ENCODE measurements at places on chromosomes 3 and 15. TPM values are rescaled to one million over a fixed set of nuclear protein-coding genes. Genes with fewer than 3 reads are reported as not detected.

DNA sequence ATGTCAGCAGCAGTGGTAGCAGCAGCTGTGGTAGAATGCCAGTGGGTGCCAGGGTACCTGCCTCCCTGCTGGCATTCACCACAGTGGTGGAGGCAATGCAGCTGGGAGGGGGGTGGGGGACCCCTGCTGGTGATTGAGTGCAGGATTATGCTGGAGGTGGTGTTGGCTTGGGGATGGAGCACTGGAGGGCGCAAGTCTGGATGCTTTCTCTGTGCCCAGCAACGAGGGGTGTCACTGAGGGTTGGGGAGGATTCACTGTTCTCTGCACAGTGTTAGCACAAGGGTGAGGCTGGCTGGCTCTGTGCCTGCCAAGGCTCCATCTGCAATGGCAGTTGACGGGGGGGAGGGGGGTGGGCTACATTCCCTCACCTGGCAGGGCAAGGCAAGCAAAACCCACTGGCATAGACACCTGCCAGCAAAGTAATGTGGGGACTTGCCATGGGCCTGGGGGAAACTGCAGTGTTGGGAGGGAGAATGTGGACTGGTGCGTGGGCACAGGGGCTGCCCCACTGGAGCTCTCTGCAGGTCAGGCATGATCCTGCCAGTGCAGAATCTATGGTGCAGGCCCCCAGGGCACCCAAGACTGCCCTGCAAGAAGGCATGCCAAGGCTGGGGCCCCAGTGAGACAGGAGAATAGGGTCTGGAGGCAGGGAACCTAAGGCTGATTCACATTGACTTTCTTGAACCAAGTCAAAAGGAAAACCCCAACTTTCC, 64.3 kb downstream of the MINDY4B start:
- DNase-seq = no peak

DNA sequence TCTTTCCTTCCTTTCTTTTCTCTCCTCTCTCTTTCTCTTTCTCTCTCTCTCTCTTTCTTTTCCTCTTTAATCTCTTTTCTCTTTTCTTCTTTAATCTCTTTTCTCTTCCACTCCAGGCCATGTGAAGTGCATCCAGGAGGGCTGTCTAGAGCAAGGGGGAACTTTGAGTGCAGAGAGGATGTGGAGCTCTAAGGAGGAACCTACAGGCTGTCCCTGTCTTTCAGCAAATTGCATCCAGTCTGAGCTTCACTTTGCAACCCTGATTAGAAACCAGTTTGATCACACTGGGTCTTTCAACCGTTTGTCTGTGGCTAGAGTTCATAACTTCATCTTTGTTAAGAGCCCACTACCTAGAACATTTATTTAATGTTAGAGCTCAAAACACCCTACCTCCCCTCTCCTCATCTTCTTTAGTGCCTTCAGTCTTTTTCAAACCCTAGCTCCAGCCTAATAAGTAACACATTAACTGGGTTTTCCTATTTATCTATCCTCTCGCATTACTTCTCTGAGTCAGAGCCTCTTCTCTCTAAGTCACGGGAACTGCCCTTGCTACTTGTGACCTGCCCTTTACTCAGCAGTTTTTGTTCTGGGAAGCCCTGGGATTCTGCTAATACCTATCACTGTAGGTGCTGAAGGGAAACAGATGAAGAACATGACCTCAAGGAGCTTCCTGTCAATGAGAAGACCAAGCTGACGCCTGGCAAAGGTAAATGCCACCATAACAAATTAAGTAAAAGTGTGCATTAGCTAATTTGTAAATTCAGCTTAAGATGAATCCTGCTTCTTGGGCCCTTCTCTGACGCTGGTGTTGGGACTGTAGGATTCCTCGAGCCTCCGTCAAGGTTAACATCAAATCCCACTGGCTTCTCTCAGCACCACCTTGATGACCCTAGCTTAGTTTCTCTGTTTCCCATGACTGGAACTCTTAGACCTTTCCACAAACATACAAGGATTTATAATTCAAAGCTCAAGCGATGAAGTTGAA, at the start of gene GCNT3:
Gene GCNT3 (plus strand): TSS at position 508 of the 985 bp plus-strand sequence. CDS start 6,456 bp downstream, outside the sequence.
- DNase-seq = no peak

- DNase-seq = peak; percentile 72
Observed at GRCh38 chr3:9769426-9770275, at the start of gene CAMK1. Gene CAMK1, minus strand, starts transcription at chr3:9769947. Its CDS starts 2,198 bp downstream, at chr3:9767749.

- DNase-seq = no peak
Observed at GRCh38 chr3:55662683-55663082, 175.6 kb upstream of the WNT5A start.

- no peak for DNase-seq
Observed at GRCh38 chr15:31248263-31248662, 78.4 kb upstream of the KLF13 start.

DNA sequence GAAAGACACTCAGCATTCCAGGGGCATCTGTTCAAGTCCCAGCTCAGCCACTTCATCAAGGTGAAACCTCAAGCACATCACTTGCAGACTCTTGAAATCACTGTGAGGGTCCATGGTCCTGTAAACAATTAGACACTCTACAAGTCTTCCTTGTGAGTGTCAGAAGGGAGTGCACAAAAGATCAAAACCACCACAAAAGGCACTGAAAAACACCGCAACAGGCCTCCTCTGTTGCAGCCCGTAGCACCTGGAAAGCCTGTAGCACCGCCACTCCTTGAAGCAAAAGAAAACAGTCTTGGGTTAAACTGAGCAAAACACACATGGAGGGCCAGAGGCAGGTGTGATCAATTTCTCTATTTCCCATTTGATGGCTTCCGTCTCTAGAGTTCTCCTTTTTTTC, 63.8 kb upstream of the SNRK start:
- DNase-seq = no peak

GRCh38 chr3:41503998-41504623, 304.8 kb downstream of the CTNNB1 start:
- DNase-seq = no peak

GRCh38 chr3:179811321-179812095, 158.7 kb downstream of the USP13 start:
- DNase-seq = peak; percentile 18

GRCh38 chr3:136819731-136820679, 1.1 kb downstream of the SLC35G2 start:
- no peak for DNase-seq

- no peak for DNase-seq
Observed at GRCh38 chr3:20576228-20576627, 390.2 kb upstream of the SGO1 start.

GRCh38 chr3:1190569-1190968, 97.7 kb downstream of the CNTN6 start:
- DNase-seq = no peak

DNA sequence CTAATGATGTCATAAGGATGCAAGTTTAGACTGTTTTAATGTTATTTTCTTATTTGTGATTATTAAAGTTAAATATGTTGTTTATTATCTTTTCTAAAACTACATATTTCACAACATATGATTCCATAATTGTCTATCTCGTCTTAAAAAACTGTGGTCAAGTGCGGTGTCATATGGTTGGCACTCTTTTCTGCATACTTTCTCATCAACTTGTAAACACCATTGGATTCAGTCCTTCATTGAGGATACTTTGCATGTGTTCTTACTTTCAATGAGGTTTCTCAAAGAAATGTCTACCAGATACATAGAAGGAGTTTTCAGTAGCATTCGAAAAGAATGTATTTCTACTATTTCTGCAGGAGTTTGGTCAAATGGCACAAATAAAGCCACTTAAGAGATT, 22.0 kb upstream of the ALPK3 start:
- DNase-seq = no peak

DNA sequence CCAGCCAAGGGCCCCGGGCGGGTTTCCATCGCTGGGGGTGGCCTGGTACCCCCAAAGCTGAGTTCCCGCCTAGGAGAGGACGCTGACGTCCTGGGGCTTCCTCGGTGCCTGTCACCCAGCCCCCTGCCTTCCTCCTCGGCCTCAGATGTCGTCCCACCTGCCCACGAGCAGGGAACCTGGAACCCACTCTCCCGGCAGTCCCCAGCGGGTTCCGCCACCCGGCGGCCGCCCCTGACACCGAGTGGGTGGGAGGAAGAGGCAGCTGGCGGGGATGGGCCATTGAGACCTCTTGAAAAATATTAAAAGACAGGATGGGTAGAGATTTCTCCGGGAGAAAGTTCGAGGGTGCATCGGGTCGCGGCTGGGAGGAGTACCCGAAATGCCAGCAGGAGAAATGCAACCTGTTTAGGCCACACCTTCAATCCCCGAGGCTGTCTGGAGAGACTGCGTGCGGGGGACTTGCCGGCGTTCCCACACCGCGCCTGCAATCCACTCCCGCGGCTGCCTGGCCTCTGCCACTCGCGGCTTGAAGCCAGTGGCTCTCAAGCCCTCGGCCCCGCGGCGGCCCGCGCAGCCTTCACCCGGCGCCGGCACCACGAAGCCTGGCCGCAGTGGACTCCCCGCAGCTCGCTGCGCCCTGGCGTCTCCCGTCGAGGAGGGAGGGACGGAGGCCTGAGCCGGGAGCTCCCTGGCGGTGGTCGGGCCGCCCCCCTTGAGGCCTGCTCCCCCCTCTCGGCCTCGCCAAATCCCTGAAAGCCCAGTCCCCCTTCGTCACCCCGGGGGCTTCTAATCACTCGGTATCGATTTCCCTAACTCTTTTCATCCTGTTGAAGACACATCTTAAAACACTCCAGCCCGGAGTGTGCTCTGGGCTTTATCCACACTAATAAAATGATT, 8.6 kb upstream of the NR2F2 start:
- DNase-seq = no peak

- DNase-seq = no peak
Observed at GRCh38 chr3:194275291-194275690, 75.8 kb downstream of the CPN2 start.

- no peak for DNase-seq
Observed at GRCh38 chr15:48966595-48967301, 3.0 kb upstream of the SHC4 start.

DNA sequence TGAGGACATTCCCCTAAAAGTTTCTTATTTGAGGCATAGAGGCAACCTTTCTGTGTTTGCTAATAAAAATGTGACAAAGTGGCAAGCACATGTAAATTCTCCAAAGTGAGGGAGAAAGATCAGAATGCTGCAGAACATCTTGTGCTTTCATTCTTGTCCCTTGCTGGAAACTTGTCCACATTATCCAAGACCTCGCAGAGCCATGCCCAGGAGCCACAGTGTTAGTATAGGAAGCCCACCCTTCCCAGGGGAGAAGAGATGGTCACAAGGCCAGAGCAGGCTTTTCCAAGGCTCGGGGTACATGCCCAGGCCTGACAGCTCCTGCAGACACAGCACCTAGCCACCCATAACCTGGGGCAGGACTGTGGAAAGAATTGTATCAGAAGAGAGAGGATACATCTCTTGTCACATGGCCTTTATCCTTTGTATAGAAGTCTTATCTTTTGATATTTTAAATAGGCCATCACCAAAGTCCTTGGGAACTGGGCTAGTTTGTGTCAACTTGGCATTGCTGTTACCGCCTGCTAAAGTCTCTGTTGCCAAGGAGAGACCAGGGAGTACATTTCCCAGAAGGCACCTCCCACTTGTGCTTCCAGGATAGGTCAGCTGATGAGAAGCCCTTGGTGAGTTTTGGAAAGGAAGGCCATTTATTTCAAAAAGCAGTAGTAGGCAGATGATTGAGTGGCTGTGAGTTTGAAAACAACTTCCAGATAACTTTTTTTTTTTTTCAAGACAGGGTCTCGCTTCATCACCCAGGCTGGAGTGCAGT, 10.5 kb downstream of the DLEC1 start:
- no peak for DNase-seq

- DNase-seq = no peak
Observed at GRCh38 chr3:123743121-123743520, 141.0 kb downstream of the MYLK start.

DNA sequence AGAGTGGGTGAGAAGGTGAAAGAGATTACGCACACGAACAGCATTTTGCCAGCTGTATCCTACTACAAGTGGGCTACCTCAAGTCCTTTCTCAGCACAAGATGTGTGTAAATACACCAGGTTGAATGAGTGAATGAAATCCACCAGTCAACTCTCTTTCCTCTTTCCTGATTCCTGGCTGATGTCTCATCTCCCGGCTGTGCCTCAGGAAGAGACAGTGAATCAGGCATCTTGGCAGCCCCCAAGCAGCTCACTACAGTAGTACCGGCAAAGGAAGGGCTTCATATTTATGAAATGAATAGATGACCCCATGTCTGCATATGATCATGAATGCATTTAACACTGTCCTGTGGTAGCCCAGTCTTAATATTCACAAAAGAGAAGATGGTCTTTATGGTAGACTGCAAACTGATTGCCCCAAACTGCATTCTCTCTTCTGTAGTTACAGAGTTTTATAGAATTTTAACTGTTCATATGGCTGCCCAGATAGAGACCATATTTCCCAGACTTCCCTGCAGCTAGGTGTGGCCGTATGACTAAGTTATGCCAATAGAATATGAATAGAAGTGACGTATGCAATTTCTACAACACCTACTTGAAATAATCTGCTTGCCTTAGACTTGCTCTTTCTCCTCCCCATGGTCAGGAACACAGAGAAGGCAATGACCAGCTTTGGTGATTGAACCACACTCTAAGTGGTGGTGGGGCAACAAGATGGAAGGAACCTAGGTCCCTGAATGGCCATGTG, 22.7 kb downstream of the MGLL start:
- DNase-seq = no peak

DNA sequence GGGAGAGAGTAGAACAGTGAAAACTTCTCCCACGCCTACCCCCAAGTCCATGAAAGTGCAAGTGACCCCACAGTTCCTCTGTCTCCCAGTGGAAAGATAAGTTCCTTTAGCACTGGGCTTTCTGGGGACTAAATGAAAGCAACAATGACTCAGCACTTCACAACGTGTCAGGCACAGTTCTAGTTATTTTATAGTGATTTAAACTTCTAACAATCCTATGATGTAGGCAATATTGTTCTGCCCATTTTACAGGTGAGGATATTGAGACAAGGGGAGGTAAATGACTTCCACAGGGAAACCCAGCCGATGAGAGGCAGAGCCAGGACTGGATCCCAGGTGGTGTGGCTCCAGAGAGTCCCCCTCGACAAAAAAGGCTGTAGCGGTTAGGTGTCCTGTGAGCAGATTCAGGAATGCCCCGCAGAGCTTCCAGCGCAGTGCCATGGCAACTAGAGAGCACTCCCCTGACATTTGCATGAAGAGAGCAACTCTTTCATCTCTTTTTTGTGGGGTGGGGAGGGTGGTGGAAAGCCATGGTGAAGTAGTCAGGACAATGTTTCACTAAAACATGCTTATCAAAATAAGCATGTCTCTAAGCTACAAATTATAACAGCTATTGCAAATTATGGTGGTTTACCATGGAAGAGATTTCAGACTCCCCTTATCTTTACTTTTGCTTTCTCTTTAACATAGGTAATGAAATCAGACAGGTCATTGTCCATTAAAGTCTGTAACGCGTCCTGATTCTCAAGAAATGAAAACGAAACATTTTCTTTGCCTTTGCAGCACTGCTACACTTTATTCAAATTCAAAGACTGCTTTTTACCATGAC, 62.1 kb downstream of the NR2F2 start:
- DNase-seq = peak; percentile 54

The P2RY13 gene
- not detected for total RNA-seq

The FES gene
- total RNA-seq = 1.3 TPM

The CACNA2D2 gene
- 0.58 TPM for total RNA-seq

The SEMA5B gene
- total RNA-seq = not detected

The FOXL2NB gene
- total RNA-seq = 10.2 TPM

The PLAAT1 gene
- total RNA-seq = 1.2 TPM

The CLDN16 gene
- not detected for total RNA-seq

The ECE2 gene
- not detected for total RNA-seq

The IL16 gene
- total RNA-seq = 16.0 TPM

All from K562 (cell line).